ENCODE measurements at places on chromosomes 1 and 21. TPM values are rescaled to one million over a fixed set of nuclear protein-coding genes. Genes with fewer than 3 reads are reported as not detected.

The MPL gene
- not detected for total RNA-seq

DNA sequence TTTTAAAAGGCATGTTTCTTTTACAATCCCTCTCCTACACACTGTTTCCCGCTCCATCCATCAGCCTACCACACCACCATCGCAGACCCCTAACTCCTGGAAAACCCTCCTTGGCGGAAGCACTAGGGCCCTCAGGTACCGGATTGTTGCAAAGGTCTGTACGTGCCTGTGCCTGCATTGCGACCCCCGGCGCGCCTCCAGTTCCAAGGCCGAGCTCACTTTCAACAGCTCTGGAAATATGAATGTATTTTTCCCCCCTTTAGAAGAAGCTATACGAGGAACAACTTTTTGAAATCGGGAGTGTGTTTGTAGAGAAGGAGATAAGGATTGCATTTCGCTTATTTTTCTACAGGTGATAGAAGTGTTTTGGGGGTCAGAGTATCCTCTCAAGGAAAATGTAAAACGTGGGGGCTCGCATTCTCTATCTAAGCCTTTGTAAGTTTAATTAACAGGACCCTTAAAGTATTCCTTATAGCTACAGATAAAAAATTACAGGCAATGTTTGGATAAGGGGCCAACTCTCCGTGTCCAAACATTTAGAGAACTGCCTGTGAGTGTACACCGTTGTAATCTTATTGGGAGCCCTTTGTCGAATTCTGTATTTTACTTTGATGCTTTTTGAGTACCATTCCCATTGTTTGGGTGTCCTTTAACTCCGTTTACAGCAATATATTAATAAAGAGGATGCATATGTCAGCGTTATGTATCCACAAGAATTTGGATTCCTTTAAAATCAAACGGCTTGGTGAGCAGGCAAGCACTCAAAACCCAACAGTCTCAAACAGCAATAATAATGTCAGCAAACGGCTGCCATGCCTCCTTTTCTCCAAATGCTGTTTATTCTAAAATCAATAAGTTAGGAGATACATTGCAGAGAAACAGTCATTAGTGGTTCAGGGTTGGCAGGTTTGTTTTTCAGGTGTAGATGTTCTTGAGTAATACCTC lies 5.9 kb downstream of the PRRX1 start:
- DNase-seq = no peak

- DNase-seq = peak; percentile 19
Observed at GRCh38 chr1:115428256-115428655, 90.2 kb upstream of the NGF start.

The TINAGL1 gene
- 349 TPM for total RNA-seq

GRCh38 chr1:78603206-78603605 lies 17.0 kb upstream of the IFI44L start:
- no peak for DNase-seq

Data from renal cortical epithelial cell (primary cell).